ENCODE measurements at places on chromosomes 3 and 15.

DNA sequence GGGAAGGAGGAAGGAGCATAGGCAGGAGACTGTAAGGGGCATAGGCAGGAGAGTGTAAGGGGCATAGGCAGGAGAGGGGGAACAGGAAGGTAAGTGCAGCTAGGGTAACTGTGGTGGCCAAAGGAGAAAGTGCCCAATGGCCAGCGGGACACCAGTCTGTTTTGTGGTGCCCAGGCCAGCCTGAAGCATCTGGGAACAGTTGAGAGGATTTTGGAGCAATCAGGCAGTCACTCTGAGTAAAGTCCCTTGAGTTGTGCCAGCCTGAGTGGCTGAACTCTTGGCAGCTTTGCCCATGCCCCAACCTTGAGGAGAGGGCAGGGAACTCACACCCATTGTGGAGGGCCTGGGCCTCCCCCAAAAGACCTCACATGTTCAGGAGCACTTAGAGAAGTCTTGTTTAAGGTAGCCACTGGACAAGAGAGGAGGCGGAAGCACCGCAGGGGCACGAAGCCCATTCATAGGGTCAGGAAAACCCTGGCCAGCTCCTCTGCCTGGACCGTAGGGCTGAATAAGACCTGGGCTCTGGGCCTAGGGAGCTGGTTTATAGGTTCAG, 3.5 kb upstream of the TGM5 start:
- DNase-seq = no peak

DNA sequence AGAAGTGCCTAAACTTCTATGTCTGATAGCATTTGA, at the start of gene TP63:
TP63 (plus strand) TSS at position 17 of the 36 bp plus-strand sequence. CDS start 127 bp downstream, outside the sequence.
- no peak for DNase-seq

DNA sequence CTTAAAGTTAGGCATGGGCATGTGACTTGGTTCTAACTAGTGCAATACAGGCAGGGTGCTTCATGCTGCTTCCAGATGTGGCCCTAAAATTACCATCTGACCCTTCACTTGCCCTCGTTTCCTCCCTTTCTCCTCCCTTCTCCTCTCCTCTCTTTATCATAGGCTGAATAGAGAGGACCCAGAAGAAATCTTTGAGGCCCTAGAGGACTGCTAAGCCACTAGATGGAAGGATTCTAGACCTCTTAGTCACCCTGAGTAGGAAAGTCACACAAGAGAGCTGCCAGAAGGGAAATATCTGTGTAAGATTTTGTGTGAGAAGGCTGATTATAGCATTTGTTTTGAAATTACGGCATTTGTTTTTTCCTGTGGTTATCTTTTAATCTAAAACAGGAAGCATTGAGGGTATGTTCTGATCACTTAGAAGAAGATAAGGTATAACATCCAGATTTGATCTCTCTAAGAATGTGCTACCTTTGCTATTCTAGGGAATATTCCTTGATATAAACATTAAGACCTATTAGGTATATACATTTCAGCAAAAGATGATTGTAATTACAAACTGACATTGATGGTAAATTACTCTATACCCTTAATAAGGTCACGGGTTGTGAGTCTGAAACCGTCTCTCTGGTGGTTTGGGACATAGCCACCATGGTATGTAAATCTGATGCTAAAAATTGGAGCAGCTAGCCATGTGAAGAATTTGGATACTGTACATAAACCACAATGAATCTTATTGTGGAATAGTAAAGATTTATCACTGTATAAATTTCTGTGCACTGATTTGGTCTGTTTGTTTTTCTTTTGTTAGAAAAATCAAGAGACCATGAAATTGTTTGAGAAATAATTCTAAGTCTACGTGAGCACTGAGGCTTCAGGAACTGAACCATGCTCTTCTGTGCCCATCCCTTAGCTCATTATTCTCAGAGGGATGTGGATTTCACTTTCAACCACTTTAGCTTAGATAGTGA, 84.1 kb downstream of the TP63 start:
- DNase-seq = peak; percentile 24

- DNase-seq = no peak
Observed at GRCh38 chr3:187718802-187719201, 16.4 kb upstream of the RTP2 start.

- no peak for DNase-seq
Observed at GRCh38 chr3:146154995-146155394, 6.0 kb downstream of the PLOD2 start.

DNA sequence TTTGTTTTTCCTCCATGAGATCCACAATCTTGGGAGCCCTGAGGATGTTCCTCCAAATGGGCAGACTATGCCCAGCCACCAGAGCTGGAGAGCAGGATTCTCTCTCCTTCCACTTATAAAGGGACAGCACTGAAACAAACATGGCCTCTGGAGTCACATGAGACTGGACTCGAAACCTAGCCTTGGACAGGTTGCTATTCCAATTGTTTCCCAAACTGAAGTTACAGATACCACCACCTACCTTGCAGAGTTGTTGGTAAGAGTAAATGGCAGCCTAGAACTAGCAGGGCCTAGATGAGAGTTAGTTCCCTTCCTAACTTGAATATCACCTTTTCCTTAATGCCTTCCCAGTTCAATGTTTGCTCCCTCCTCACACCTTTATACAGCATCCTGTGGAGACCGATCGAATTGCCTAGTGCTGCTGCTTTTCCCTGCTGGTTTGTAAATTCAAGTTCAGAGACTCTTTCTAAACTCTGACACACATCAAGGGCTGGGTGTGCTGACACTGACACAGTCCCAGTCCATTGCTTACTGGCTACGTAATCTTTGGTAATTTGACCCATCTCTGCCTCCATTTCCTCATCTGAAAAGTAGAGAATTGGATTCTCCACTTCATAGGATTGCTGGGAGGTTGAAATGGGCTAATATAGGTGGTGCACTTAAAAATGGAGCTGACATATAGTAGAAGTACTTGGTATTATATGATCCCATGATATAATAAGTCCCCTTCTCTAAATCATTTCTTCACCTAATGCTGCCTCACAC, 2.6 kb downstream of the IMP3 start:
- no peak for DNase-seq

DNA sequence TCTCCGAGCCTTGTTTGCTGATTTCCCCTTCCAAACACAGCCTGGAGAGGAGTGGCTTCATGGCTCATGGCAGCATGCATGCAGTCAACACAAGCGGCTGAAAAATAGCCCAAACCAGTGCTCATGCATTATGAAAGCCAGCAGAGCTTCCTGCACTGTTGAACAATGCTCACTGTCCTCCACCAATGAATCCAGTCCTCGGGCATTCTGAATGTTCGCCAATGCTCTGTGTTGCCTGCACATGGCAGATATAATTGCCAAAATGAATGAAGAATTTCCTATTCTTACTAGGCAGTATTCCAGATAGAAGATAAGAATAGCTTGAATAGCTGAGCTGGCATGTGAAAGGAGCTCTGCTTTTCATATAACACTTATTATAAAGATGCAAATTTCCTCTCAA, 252.7 kb downstream of the ROBO1 start:
- peak; percentile 75 for DNase-seq

DNA sequence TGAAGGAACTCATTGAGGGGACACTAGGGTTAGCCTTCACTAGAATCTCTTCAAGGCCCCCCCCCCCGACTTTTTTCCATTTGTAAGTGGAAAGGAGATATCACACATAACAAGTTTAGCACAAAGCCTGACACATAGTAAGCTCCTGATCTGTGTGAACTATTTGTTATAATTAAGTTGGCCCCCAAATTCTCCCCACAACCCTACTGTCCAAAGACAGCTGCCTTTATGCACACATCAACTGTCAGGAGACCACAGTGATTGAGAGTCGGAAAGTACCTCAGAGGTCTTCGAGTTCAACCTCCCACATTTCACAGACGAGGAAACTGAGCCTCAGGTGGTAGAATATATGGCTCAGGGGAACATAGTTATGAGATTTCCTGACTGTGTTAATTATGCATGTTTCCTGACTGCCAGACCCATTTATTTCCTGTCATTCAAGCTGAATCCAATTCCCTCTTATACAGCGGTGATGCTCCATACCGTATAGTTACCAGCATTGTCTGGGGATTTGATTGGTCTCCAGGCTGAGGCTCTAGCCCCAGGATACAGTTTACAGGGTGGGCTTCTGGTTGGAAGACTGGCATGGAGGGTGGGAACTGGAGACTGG, 227.4 kb upstream of the CMC1 start:
- DNase-seq = no peak

- peak; percentile 35 for DNase-seq
Observed at GRCh38 chr3:10867384-10867783, 51.4 kb downstream of the SLC6A11 start.

GRCh38 chr3:38565339-38566214, 69.4 kb downstream of the EXOG start:
- no peak for DNase-seq

DNA sequence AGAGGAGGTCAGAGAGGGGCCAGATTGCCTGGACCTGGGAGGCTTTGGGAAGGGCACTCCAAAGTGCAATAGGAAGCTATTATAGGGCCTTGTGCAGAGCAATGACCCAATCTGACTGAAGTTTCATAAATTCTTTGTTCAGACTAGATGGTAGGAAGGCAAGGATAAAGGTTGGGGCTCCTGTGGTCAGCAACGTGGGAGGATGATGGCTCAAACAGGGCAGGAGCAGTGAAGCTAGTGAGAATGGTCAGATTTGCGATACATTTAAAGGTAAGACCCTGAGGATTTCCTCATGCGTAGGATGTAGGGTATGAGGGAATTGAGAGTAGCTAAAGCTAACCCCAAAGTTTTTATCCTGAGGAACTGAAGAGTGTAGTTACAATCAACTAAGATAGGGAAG, 139.0 kb downstream of the USP13 start:
- no peak for DNase-seq

DNA sequence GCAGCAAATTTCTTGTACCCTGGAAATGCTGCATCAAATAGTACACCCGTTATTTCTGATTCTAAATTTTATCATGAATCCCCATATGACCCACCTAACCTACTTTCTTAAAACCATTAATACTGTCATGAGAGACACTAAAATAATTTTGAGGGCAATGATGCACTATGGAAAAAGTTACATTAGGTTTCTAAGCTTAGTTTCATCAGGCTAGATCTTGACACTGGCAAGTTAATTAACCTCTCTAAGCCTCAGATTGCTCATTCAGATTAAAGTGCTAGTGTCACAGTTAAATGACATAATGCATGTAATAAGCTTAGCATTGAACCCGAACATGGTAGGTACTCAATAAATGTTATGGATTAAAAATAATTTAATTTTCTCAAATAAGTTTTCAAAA, 8.2 kb downstream of the GOLIM4 start:
- DNase-seq = no peak

- no peak for DNase-seq
Observed at GRCh38 chr15:78533331-78533730, 6.9 kb upstream of the PSMA4 start.

GRCh38 chr15:72540606-72541237, 66.6 kb downstream of the ARIH1 start:
- no peak for DNase-seq

DNA sequence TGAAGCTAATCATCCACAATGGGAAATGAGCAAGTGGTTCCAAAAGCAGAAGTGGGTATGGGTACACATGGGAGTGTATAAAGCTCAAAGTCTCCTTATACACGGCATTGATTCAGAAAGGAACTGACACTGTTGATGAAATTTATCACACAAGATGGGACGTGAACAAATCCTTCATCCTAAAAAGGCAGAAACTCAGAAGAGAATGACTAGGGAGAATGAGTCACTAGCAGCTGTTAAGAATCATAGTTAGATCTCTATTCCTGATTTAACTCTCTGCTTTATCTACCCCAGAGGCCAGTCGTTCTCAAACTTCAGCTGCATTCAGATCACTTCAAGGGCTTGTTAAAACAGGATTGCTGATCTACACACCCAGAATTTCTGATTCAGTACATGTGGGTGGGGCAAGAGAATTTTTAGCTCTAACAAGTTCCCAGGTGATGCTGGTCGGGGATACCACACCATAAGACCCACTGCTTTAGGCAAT, 97.7 kb upstream of the PHLDB2 start:
- peak; percentile 68 for DNase-seq

DNA sequence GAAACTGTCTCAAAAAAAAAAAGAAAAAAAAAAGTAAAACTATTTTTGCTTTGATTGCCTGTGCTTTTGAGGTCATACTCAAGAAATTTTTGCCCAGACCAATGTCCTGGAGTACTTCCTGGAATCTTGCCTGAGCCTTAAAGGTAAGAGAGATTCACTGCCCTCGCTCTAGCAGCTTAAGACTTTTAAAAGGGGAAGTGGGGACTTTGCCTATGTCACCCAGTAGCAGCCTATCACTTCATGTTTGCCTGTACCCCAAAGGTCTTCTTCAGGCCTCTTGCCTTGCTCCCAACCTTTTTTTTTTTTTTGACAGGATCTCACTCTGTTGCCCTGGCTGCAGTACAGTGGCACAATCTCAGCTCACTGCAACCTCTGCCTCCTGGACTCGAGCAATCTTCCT, 18.9 kb upstream of the GOLGB1 start:
- no peak for DNase-seq

DNA sequence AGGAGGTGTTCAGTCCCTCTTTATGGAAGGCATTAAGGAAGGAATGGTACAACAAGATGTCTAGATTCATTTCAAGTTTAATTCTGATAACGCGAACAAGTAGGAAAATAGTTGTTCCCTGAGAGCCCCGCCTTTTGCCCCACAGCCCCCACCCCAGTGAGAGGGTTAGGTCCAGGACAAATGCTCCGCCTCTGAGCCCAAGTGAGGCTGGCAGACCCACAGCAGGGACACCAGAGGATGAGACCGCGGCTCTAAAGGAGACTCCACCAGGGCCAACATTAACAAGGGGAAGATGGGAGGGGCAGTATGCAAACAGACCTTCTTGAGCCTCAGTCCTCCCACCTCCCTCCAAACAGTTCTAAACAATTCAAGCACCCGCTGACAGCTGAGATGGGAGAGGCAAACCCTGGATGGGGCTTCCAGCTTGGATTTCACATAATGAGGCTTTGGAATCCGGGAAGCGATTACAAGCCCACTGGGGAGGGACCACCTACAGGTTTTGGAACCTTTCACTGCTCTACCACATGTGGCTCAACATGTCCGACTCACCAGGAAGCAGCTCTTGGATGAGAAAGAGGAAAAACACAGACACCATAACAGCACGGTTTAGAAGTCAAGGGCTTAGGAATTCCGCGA, 42.9 kb upstream of the IREB2 start:
- no peak for DNase-seq

GRCh38 chr3:25655659-25656058, 9.0 kb downstream of the TOP2B start:
- no peak for DNase-seq

DNA sequence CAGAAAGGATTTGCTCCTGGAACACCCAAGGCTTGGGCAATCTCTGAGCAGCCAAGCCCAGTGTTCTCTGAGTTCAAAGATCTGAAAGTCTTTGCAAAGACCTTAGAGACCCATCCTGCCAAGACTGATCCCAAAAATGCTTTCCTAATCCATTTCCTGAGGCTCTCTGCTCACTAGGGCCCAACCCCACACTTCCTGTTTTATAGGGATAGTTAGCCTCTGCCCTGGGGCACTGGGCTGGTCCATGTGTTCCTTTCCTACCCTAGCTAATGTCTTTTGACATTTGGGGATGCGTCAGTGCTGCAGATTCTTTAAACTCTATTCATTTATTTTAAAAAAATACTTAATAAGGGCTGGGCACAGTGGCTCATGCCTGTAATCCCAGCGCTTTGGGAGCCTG, 372.7 kb downstream of the ROBO2 start:
- DNase-seq = no peak

Data from dermis blood vessel endothelial cell (primary cell).